ENCODE measurements at places on chromosomes 7 and 10.
A peak's percentile ranks its signal among the peaks of the same experiment; 100 is the strongest.

DNA sequence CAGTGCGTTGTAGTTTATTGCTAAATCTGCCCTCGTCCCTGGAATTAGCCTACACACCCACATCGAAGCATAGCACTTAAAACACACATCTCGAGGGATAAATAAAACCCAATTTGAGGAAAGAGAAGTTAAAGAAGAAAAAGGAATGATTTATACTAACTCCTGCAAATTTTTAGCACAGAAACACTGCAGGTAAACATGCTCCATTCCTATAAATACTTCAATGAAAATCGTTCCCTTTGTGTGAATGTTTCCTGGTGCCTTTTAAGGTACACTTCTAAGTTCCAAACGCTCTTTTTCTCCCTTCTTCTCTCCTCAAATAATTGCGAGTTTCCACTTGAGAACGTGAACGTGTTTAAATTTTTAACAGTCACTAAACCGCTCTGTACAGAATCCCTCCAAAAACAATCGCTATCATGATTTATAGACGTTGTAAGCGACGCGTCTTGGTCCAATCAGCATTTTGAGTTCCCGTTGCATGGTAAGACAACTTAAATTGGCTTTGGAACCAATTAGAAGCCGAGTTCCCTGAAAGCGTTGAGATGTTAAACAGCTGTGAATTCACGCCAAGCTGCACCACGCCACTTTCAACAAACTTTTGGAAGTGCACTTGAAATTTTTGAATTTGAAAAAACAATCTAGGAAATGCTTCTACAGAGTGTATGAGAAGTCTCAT lies 12.5 kb upstream of the EBLN1 start:
- peak; percentile 48 for DNase-seq

DNA sequence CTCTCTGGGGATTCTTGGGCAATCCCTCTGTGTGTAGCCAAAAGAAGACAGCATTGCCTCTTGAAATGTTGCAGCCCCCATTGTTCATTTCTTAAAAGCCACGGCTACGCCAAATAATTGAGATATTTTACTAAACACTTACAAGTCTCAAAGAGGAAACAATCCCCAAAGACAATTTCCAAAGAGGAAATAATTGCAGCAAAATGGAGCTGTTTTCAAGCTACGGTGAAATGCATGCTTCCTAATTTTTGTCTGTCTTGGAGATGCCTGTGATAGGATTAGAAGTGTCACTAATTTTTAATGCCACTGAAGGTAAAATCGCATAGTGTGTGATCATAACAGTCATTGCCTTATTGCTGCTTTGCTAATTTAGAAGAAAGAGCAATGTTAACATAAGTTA lies 72.9 kb upstream of the NAMPT start:
- DNase-seq: no peak

DNA sequence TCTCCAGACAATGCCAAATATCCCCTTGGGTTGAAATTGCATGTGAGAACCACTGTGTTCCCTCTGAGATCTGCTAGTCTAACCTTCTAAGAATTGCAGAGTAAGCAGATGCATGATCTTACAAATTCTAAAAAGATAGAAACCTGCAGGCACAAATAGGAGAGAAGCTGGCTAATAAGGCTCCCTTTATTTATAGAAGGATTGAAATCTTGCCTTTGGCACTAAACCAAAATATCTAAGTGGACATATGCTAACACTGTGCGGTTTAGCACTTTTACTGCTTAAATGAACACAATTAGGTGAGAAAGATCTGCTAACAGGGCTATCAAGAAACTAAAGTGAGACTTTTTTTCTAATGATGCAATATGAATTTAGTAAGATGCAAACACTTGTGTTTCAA lies 225.5 kb downstream of the DOCK4 start:
- DNase-seq: no peak

- DNase-seq: no peak
Observed at GRCh38 chr7:101954499-101954898, 137.1 kb downstream of the CUX1 start.

DNA sequence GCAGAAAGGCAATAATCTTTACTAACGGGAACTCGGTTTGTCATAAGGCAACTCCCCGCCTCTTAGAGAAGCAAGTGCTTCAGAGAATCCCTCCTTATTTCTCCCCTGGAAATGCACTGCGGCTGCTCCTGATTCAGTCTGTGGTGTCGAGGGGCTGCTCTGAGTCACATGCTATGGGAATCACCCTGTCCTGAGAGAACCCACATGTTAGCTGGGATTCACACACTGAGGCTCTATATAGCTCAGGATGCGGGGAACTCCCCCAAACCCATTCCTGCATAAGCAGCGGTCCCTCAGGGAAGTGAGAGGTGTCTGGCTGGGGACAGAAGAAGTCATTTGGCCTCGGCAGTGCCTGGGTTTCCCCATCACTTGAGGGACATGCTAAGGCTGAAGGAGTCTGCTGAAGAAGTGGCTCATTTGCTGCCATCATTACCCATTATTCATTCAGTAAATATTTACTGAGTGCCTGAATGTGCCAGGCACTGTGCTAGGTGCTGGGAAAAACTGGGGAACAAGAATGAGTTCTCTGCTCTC lies 87.5 kb downstream of the ATXN7L1 start:
- DNase-seq: no peak

DNA sequence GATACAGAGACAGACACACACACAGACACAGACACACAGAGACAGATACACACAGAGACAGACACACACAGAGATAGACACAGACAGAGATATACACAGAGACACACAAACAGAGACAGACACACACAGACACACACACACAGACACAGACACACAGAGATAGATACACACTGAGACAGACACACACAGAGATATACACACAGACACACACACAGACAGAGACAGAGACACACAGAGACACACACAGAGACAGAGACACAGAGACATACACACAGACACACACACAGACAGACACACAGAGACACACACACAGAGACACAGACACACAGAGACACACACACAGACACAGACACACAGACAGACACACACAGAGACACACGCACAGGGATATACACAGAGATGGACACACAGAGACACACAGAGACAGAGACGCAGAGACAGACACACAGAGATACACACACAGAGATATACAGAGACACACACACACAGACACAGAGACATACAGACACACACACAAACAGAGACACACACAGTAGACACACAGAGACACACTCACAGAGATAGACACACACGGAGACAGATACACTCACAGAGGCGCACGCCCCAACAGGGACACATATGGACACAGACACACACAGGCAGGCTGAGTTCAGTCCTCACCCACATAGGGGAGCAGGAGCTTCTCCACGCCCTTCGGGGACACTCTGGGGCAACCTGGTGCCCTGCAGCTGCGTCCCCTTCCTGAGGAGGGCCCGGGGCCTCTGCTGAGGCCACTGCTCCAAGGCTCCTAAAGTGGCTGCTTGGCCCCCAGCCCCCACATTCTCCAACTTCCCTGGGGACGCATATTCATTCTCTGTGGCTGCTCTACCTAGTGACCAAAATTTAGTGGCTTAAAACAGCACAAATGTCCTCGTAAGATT lies 10.3 kb upstream of the PPP2R2D start:
- no peak for DNase-seq

- DNase-seq: no peak
Observed at GRCh38 chr7:16810573-16810972, 5.8 kb upstream of the AGR2 start.

GRCh38 chr10:6513476-6513875 lies 66.6 kb downstream of the PRKCQ start:
- no peak for DNase-seq

- no peak for DNase-seq
Observed at GRCh38 chr10:69684020-69684980, 54.3 kb downstream of the FAM241B start.

DNA sequence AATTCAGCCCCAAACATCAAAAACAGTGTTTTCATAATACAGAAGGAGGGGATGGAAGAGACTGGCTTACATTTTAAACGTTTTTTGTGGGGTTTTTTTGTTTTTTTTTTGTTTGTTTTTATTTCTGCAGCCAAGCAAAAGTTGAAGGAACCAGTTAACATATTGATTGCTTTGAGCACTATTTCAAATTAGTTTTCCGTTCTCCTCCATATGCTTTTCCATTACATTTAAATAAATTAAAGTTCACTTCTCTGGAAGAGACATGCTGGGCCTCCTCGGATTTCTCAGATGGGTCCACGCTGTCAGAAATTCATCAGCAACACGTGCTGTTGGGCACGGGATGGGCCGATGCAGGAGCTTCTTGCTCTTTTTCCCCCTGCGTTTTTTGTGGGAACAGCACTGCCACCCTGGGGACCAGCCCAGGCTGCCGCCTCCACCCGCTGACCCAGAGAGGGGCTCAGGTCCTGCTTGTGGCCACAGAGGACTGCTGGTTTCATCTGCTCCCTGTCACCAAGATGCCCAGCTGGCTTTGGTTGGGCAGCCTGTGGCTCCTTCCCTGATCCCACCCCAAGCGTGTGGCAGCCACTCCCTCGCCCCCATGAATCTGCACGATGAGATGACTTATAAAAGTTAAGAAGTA lies 67.7 kb upstream of the CHST15 start:
- DNase-seq: no peak

GRCh38 chr10:52956461-52956860 lies 183.9 kb upstream of the MBL2 start:
- DNase-seq: no peak

DNA sequence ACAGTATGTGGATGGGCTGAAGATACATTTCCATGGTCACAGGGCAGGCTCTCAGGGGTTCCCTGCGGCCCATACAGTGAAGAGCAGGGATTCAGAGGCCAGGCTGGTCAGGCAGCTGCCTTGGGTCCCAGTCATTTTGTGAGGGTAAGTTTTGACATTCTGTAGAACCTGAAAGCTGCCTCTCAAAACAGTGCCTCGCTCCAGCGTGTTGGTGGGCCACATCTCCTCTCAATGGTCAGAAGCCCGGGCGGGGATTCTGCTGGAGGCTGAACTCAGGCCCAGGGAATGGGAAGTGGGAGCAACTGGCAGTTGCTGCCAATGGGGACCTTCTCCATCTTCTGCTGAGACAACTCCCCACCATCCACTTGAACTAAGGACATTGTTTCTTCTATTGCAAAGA lies 190.0 kb downstream of the PTPN20 start:
- no peak for DNase-seq

GRCh38 chr7:30880941-30881340 lies 30.7 kb upstream of the AQP1 start:
- no peak for DNase-seq

DNA sequence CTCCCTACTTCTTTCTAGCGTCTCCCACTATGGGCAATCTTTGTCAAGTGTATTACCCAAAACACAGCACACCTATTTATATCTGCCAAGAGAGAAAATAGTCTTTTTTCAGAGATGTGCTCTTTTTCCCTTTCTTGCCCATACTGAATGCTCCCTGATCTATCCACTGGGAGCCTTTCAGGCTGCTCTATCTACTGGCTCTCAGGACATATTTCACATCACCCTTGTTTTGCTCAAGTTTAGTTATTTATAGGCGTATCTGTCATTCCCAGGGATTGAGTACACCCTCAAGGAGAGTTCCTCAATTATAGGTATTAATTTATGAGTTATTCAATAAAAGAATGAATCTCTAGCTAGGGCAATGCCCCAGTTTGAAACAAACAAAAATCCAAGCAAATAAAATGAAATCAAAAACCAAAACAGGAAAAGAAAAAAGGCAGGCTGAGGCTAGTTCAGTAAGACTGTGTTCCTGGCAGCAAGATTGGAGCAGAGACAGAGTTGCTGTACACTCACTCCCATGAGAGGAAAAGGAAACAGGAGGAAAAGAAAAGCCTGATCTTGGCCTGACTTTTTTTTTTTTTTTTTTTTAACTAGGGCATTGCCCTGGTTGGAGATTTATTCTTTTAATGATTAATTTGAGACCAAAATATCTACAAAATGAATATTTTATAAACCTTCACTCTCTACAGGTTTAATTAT lies 665.9 kb upstream of the PCDH15 start:
- no peak for DNase-seq

GRCh38 chr7:33986951-33987947 lies 81.9 kb downstream of the BMPER start:
- DNase-seq: no peak

DNA sequence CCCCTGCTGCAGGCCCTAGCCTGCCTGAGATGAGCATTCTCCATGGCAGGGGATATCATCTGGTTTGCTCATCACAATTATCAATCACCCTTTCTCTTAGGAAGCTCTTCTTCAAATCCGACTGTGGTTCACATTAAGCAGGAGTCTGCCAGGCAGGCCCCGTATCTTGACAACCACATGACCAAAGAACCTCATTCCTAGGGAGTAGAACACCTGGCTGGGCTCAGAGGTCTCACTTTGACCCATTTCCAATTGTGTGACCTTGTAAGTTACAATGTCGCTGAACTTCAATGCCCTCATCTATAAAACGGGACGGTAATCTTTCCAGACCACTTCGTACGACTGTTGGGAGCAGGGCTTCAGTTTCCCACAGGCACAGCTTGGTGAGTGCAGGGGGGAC lies 156.4 kb upstream of the PCBD1 start:
- no peak for DNase-seq

DNA sequence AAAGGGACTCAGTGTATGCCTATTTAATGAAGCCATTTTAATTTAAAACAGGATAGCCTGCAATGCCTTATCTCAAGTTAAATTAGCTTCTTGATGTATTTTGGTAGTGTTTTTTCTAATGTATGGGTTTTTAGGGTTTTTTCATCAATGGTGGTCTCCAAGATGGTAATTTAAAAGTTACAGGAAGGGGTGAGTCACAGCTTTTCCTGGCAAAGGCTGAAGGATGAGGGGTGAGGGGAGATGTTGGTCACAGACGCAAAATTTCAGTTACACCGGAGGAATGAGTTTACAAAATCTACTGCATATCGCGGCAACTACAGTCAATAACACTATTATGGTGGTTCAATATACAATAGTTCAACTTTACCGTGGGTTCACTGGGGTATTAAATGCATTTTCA lies 31.6 kb downstream of the CCDC3 start:
- no peak for DNase-seq

DNA sequence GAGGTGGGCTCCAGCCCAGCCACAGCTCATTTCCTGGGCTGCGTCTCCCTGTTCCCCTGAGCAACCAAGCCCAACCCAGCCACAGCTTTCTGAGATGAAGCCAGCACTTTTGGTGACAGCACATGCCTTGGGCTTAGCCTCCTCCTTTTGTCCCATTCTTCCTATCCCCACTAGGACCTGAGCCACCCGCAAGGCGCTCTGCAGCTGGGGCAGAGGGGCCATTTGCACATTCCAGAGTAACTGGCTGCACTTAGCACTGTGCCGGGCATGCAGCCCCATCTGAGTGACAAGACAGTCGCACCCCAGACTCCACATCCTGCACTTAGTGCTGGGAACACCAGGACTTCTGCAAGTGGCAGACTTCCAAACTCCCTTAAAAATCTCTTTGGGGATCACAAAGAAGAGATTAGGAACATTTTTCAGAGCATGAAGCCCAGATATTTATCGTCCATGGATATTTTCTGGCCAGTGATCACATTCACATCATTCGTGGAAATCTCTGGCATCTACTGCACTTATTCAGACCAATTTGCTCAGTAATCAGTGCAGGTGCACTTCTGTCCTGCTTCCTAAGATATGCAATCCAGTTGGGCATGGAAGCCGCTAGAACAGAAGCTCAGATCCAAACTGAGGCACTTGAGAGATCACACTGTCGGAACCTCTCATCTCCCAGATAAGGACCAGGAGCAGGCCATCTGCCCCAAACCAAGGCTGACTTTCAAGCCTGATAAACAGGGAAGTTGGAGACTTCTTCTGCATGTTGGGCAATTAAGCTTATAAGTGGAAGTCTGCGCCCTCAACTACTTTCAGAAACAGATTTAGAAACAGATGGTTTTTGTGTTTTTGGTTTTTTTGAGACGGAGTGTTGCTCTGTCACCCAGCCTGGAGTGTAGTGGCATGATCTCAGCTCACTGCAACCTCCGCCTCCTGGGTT lies 26.4 kb downstream of the CHST15 start:
- DNase-seq: no peak

Data from GM13977 (cell line).